Renal cortex interstitium (tissue), 15 donors: ENCODE measurements at places on chromosomes 2 and 18. TPM values are rescaled to one million over a fixed set of nuclear protein-coding genes. Genes with fewer than 3 reads are reported as not detected.

DNA sequence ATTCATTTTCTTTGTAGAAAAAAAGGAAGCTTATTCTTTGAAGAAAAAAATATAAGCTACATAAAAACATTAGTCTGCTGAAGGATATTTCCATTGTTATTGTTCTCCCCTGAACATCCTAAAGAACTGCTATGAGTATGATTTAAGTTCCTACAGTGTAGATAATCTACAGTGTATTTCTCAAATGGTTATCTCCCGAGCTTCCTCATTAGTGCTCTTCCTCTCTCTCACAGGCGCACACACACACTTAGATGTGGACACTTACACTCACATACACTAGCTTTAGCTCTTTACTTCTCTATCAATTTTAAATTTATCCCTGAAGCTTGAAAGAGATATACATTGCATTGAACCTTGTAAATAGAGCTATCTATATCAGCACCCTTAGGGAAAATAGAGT is 681.0 kb downstream of the KCNJ3 start:
- DNase-seq: no peak

- no peak for DNase-seq
These were observed 68.3 kb downstream of the SPTBN1 start for GRCh38 chr2:54524226-54524991.

DNA sequence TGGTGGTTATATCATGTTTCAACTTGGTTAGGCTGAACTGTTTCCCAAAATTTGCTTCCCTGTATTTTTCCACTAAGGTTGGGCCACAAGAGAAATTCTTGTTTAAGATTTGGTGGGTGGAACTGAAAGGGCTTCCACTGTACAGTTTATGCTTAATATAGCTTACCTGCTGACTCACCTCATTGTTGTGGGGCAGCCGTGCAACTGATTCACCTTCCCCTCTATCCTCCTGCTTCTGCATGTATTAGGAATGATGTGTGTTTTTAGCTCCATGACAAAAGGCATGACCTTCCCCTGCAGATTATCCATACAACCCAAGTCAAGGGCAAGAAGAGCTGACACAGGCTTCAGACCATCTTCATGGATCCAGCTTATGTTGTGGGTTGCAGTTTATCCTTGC is 98.4 kb upstream of the GULP1 start:
- no peak for DNase-seq

GRCh38 chr2:45406621-45407020 is 204.4 kb downstream of the SRBD1 start:
- no peak for DNase-seq

Gene LINC00305
- 4.3 TPM for polyA plus RNA-seq

DNA sequence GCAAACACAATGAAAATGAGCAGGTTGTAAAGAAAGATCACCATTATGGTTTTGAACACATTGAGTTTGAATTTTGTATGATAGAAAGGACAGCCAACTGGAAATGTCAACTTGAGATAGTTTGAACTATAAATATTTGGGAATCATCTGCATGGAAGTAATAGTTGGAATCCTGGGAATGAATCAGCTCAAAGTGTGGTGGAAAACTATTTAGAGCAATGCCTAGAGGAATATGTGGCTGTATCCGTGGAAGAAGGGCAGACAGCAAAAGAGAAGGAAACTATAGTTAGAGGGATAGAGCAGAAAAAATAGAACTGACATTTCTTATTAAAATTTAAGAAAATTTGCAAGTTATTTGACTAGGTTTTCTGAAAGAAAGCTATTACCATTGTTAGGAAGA is 112.5 kb upstream of the OTX1 start:
- DNase-seq: no peak

DNA sequence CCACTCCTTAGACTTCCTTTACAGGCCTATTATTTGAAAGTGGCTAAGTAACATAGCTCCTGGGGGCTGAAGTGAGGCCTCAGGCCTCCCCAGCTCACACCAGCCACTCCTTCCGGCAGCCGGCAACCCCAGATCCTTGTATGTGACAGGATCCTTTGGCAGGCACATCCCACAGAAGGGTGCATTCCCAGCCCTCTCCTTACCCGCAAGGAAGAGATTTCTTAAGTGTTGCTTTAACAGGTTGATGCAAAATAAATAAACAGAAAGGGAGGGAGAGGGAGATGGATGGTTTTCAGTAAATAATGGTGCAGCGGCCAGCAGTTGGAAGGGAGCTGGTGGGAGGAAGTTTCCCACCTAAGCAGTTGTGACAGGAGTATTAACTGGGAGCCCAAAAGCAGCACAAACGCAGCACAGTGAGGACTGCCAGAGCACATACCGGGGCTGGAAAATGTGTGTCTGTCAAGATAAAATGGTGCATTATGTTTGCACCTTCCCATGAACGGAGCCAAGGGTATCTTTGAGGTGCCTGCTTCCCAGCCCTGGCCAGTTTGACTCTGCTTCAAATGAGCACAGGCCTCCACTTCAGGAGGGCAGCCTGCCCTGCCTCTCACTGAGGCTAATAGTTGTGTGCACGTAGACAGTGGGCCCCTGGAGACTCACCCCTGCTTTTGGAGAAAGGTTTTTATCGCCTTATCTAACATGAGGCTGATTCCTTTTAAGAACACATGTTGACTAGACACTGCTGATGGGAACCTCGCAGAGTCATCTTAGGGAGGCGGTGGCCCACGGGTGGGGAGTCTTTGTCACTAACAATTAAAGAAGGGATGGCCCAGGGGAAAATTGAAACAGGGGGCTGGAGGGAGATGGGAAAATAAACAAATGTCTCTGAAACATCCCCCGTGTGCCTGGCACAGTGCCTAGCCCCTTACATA is 32.8 kb downstream of the NRP2 start:
- DNase-seq: no peak

DNA sequence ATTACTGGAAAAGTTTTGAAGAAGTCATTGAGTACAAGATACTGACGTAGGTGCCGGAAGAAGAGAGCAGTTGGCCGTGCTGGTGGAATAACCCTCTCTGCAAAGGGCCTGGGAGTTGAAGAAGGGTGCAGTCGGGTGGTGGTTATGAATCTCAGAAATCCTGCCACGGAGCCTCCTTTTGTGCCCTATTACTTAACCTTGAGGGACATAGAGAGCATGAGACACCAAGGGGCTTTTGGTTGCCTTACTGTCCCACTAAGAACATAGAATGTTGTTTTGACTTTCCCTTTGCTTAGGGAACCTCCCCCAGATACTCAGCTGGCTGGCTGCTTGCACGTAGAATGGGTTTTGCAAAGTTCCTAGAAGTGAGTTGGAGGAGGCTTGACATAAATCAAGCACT is 1.3 kb upstream of the CD28 start:
- no peak for DNase-seq

Gene UGT1A6
- polyA plus RNA-seq: 4.3 TPM

Gene DYNAP
- not detected for polyA plus RNA-seq

DNA sequence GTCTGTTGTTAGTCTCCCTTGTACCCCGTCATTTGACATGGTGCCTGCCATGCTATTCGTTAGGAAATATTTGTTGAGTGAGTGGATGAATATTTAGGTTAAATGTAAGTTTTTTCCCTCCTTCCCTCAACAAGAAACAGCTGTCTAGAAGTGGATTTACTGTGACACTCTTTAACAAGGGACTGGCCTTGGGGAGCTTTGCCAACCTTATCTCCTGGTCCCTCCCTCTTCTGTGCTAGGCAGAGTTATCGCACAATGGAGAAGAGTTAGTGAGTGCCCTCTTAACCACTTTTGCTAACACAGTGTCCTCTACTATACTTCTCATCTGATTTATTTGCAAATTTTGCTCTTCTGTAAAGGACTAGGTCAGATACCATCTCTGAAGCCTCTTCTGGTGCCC is 61.2 kb downstream of the DIS3L2 start:
- no peak for DNase-seq

- no peak for DNase-seq
These were observed 508.7 kb downstream of the LRRTM4 start for GRCh38 chr2:77013457-77013856.

GRCh38 chr2:219296142-219296541 is 13.1 kb downstream of the PTPRN start:
- no peak for DNase-seq

Gene STK11IP
- 24.0 TPM for polyA plus RNA-seq

- DNase-seq: no peak
These were observed at the start of gene SCTR for GRCh38 chr2:119523952-119524694. TSS of gene SCTR (minus strand) at chr2:119524483. CDS start at chr2:119524226, 257 bp downstream.

Gene DNAJC5G
- polyA plus RNA-seq: 1.7 TPM

- DNase-seq: no peak
These were observed 44.2 kb upstream of the DSC1 start for GRCh38 chr18:31206787-31207381.

Gene ZNF519
- polyA plus RNA-seq: 10.7 TPM

DNA sequence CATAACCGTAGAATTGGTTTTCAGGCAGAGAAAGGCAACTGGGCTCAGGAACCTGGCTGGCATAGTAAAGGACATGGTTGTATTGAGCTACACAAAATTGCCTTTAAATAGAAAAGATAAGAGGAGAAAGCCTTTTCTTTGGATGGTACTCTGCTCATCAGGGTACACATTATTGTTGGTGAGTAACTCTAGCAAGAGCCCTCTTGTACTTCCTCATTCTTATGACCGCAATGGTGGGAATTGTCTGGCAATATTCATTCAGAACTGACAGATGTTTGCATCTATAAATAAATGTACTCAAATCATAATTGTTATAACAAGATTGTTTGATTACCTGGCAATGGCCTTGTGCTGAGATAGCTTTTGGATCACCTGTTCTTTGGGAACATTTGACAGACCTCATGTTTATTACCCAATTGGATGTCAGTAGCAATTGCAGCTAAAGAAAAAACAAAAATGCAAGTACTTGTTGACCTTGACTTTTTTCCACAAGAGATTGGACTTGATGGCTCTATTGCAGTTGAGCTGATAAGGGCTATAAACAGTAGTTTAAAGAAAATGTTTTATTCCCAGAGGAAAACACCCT is 43.9 kb downstream of the MEIS1 start:
- no peak for DNase-seq

Gene DSG1
- polyA plus RNA-seq: 0.03 TPM

DNA sequence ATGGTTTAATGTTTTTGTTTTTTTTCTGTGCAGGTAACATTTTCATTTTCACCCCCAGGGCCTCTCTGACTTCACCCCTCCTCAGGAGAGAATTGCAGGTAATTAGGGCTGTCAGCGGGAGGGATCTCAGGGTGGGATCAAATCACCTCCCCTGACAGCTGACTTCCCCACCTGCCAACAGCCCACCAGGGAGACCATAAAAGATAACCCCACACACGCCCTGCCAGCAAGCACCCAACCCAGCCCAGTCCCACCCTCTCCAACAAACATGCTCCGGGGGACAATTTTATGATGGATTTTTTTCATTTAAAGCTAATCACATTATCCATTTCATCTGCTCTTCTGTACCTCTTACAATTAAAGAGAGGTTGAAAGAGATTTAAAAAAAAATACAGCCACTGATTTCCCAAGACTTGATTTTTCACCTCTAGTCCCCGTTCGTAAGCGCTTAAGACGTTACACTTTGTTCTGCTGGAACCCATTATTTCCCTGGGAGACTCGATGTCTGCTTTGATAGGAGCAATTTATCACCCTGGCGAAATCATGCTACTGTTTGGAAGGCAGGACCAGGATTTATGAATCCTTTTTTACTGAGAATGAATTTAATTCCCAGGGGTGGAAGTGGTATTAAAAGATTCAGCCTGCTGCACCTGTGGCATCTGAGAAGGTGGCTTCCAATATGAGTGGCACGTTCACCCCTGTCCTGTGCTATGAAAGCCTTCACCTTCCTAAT is 232.9 kb upstream of the ID2 start:
- no peak for DNase-seq

GRCh38 chr2:3588084-3588483 is 6.8 kb upstream of the COLEC11 start:
- no peak for DNase-seq

DNA sequence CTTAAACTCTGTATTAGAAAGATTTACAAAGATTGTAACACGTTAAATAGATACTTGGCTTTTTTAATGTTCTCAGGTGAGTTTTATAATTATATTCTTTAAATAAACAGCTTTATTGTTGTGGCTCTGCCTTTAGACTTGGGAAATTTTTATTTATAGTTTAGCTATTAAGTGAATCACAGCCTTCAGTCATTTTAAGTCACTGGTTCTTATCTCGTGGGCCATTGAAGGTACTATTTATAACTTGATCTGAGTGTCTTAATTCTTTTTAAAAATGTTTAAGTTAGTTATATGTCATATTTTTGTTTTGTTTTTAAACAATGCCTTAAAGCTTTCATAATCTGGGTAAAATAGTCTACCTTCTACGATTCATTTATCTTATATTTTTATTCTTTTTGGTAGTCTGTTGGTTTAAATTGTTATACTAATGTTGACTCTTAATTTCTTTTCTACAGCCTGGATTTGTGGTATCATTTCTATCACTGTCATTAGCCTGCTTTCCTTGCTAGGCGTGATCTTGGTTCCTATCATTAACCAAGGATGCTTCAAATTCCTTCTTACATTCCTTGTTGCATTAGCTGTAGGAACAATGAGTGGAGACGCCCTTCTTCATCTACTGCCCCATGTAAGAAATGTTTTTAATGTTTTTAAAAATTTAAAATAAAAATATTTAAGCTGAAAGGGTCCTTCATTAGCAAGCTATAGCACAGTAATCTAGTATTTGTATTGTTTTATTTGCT is 49.3 kb downstream of the SLC39A10 start:
- no peak for DNase-seq

Gene ARHGEF4
- 8.3 TPM for polyA plus RNA-seq

DNA sequence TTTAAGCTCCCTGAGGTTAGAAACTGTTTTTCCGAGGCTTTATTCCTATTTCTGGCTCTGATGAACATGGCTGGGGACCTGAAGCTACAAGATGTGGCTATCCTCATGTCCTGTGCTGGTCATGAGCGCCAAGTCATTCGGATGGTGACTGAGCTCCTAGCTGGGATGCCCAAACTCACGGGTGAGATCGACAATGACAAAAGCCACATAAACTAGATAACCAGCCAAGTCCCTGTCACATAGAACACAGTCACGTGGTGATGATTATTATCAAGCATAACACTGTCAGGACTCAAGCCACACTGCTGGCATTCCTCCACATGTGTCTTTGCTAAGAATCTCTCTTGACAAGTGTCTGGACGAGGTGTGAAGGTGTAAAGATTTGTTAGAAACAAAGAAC is 274.9 kb downstream of the CLIP4 start:
- no peak for DNase-seq

Gene MPV17
- 81.4 TPM for polyA plus RNA-seq

- DNase-seq: no peak
These were observed 139.7 kb downstream of the ATP9B start for GRCh38 chr18:79208906-79209305.

GRCh38 chr18:61333271-61333745 is at the start of gene CDH20:
TSS of gene CDH20 (plus strand) at chr18:61333430.
- no peak for DNase-seq

DNA sequence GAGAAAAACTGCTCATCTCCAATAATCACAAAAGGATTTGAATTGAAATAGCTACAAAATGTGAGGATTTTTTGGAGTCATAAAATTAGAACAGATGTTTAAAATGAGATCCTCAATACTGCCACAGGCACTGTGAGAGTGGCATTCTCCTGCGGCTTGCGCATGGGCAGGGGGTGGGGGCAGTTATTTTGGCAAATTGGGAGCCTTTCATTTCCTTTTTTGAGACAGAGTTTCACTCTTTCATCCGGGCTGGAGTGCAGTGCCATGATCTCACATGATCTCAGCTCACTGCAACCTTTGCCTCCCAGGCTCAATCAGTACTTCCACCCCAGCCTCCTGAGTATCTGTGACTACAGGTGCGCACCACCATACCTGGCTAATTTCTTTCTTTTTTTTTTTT is 42.4 kb downstream of the POMC start:
- DNase-seq: no peak

- no peak for DNase-seq
These were observed 219.8 kb downstream of the ZRANB3 start for GRCh38 chr2:135311268-135311667.
